ENCODE measurements at places on chromosomes 13 and 19. TPM values are rescaled to one million over a fixed set of nuclear protein-coding genes. Genes with fewer than 3 reads are reported as not detected.
A peak's percentile ranks its signal among the peaks of the same experiment; 100 is the strongest.

GRCh38 chr13:75196147-75196837 lies 285.7 kb downstream of the TBC1D4 start:
- DNase-seq = peak; percentile 12

- no peak for DNase-seq
These were observed 540.1 kb upstream of the SPRY2 start for GRCh38 chr13:80881034-80881433.

DNA sequence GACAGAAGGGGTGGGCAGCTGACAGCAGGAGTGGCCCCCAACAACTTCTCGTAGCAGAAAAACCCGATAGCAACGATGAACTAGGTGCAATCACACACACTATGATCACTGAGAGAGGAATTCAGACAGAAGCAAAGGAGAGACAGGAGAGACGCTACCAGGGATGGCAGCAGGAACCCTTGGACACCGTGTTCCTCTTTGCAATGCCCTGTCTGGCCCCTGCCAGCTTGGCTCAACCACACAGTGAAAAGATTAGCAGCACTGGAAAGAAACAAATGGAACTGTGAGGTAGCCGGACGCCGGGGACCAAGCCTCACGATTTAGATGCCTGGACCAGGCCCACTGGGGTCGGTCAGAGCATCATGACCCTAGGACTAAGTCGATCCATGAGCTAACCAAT lies 23.6 kb downstream of the DCAF15 start:
- no peak for DNase-seq

GRCh38 chr19:50658441-50659317 lies 9.4 kb downstream of the C19orf81 start:
- DNase-seq = peak; percentile 37

DNA sequence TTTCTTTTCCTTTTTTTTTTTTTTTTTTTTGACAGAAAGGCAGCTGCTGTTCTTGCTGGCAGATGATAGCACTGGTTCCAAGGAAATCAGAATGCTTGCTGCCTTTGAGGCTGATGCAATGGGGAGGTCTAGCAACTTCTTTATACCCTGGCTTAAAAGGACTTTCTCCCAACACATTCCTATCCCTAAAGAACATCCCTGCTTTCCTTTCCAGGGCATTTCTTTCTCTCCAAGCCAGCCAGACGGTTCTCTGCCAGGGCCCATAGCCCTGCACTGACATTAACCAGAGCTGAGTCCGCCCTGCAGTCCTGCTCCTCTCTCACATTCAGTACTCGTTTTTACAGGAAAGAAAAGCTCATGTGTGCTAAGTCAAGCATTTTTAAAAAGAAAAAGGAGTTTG lies 133.9 kb upstream of the WASF3 start:
- DNase-seq = peak; percentile 83

- peak; percentile 79 for DNase-seq
These were observed 300.5 kb downstream of the SPRY2 start for GRCh38 chr13:80040196-80040980.

GRCh38 chr13:43135516-43135915 lies 112.1 kb downstream of the DNAJC15 start:
- no peak for DNase-seq

DNA sequence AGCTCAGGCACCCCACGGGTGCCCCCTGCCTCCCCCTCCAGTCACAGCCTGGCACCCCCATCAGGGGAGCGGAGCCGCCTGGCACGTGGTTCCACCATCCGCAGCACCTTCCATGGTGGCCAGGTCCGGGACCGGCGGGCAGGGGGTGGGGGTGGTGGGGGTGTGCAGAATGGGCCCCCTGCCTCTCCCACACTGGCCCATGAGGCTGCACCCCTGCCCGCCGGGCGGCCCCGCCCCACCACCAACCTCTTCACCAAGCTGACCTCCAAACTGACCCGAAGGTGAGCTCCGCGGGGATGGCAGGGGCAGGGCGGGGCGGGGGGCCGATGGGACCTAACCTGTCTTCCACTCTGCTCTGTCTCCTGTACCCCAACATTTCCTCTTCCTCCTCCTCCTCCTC lies 25.0 kb downstream of the CKM start:
- DNase-seq = no peak

- DNase-seq = no peak
These were observed 776.9 kb downstream of the GPC5 start for GRCh38 chr13:92175330-92175729.

The FAM216B gene
- total RNA-seq = not detected

All from stomach (tissue), 19 donors.